ENCODE measurements at places on chromosomes 2 and 18.
A peak's percentile ranks its signal among the peaks of the same experiment; 100 is the strongest.

DNA sequence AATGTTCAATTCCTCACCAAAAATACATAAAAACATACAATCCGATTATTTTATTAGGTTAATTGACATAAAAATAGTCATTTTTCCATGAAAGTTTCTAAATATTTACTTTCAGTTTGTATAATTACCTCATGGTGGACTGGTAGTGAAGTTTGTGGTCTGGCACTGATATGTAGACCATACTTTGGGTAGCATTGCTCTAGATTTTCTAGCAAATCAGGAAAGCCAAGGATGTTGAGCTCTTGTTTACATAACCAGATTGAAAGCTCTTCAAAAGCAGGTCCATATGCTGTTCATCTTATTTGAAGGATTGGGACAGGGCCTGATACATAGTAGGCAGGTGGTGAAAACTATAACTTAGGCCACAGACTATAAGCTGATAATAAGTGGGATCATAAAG lies 61.8 kb downstream of the COMMD1 start:
- no peak for DNase-seq

- no peak for DNase-seq
Observed at GRCh38 chr2:186205254-186205911, 280.7 kb upstream of the ZC3H15 start.

DNA sequence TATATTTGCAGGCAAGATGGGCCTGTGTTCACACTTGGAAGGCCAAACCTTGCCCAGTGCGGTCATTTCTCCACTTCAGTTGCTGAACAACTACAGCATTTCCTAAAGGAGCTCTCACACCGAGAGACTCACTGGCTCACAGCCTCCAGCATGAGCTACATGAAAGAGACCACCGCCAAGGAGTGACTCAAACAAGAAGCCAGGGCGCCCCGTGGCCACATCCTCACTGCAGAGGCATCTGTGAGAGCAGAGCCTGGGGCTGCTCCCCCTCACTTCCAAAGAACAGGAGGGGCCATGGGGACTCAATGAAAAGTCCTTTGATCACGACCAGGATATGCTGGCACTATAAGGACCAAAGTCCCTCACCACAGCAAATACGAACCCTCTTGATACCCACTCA lies 50.0 kb downstream of the TMEM163 start:
- DNase-seq: no peak

DNA sequence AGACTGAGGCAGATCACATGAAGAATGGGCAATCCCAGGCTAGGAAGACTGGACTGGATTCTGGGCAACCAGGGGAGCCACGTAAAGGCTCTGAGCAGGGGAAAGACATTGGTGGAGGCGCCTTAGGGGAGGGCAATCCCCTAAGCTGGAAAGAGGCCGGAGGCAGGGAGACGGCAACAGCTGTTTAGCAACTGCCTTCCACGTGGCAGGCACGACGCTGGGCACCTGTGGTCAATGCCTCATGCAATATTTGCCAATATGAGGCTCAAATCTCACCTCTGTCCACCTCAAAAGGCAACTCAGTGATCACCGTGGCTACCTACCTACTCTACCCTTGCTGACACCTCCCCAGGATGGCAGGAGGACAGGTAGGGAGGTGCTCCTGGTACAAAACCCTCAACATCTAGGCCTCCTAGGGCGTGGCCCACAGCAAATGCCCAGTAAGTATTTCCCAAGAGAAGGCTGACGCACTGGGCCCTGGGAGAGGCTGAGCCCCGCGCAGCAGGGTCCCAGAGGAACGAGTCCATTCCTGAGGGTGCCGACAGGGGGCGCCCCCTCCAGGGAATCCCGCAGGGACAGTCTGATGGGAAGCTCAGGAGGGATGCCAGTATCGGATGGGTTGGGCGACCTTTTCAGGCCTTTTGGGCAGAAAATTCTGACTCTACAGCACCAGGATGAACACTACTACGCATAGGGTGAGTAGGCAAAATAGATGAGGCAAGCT lies 8.9 kb downstream of the BOLA3 start:
- peak; percentile 5 for DNase-seq

DNA sequence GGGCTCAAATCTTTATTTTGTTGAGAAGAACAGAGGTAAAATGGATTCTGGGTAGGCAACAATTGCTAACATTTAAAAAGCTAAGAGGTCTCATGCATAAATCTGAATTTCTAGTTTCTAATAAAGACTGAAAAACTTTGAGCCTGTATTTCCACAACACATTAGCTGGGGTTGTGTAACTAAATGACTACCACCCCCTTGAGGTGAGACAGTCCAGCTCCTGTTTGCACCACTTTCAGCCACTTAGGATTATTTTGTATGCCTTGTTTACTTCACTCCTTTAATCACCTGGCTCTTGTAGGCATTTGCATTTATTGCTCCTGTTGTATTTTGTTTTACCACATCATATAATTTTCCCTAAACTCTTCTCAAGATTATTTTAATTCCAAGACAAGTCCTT lies 376.6 kb downstream of the PTH2R start:
- DNase-seq: no peak

GRCh38 chr18:26649193-26649543 lies 100.8 kb upstream of the KCTD1 start:
- no peak for DNase-seq

- no peak for DNase-seq
Observed at GRCh38 chr2:68861330-68861729, 9.9 kb downstream of the BMP10 start.

DNA sequence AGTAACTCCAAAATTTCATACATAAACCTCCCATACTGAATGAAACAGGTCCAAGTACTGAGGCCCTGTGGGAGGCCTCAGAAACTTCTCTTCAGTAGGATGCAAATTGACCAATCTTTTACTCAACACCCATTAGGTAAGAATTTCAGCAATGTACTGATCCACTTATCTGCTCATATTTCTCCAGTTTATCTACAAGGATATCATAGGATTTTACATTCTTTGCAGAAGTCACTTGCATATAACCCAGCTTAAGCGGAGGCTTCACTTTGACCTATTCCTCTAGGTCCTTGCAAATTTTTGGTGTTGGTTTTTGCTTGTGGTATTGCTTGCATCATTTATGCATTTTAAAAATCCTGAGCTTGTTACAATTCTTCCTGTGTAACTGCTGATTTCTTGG lies 28.8 kb upstream of the SLC3A1 start:
- no peak for DNase-seq

- no peak for DNase-seq
Observed at GRCh38 chr2:67516899-67517530, 119.9 kb downstream of the ETAA1 start.

DNA sequence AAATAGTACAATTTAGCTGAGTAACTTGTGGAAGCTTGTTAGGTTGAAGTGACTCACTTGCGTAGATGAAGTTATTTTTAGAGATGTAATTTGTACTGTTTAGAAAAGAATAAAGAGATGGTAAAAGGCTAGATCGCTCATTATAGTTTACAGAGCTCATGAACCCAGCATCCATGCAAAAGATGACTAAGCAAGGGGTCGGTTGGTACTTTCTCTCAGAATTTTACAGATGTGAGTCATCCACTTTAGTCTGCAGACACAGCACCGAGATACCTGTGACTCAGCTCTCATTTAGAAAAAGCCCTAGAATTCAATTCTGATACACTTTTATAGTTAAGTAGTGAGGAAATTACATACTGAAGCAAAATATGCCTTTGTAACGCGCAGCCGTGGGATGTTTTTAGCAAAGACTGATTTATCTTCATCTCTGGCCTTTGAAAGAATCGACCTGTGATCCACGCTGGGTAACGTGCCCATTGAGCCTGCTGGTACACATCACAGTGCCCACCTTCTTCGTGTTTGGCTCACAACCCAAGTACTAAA lies 116.5 kb upstream of the FOSL2 start:
- DNase-seq: peak; percentile 22

- no peak for DNase-seq
Observed at GRCh38 chr2:60486067-60486466, 67.4 kb downstream of the BCL11A start.

DNA sequence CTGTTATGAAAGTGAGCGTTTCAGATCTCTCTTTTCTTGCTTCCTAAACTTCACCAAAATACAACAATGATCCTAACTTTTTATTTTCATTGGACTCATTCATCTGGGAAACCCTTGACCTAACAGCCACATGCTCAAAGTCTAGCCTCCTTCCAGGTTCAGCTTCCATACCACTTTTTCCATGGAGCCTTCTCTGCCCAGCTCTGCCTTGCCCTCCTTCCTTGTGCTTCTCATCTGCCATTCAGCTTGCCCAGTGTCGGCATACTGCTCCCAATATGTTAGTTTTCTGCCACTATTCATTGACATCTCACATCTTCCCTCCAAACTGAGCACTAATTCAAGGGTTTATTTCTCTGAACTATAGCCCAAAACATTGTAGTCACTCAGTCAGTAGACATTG lies 214.7 kb downstream of the RAD51AP2 start:
- DNase-seq: no peak

GRCh38 chr2:94762600-94762999 lies 108.6 kb upstream of the TEKT4 start:
- DNase-seq: no peak

DNA sequence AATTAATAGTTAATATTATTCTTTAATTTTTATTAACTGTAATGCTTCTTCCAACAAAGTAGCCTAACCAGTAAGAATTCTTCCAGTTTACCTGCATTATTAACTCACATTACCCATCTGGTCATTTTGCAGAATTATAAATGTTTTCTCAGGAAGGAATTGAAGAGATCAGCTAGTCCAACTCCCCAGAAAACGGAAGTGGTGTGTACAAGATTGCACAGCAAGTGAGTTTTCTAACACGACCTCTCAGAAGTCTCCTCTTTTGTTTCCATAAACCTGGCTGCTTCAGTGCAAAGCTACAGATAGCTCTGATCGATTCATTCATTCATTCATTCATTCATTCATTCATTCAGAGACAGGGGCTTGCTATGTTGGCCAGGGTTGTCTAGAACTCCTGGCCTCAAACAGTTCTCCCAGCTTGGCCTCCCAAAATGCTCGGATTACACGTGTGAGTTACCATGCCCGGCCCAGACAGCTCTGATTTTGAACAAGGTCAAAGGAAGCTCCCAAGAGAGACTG lies 128.8 kb upstream of the REV1 start:
- no peak for DNase-seq

DNA sequence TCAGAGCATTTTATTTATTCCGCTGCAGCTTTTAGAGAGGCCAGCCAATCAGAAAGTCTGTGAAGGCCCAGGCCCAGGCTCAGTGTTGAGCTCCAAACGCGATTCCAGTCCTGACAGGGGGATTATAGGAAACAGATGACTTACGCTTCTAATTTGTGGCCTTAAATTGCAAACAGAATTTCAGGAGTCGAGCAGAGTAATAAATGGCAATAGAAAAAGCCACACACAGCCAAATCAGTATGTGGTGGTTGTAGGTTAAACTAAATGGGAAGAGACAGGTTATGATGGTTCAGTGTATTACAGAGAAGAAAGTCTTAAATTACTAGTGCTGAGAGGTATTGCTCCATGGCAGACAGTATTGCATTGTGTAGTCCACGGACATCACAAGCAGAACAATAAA lies 131.0 kb upstream of the ZEB2 start:
- no peak for DNase-seq

DNA sequence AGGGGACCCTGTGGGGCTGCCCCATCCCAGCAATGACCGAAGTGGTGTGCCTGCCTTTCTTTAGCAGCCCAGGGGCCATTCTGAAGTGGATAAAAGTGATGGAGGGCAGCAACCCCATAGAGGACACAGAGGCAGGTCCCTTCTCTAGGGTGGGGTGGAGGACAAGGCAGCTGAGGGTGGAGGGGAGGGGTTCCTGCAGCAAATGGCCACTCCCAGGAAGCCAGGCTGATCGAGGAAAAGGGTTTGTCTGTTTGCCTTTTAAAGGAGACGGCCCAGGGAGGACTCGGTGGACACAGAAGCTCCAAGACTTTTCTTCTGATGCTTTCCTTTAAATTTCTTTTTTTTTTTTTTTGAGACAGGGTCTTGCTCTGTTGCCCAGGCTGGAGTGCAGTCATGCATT lies 272.8 kb downstream of the TWIST2 start:
- no peak for DNase-seq

- DNase-seq: no peak
Observed at GRCh38 chr2:46561731-46562450, 82.5 kb downstream of the TMEM247 start.

DNA sequence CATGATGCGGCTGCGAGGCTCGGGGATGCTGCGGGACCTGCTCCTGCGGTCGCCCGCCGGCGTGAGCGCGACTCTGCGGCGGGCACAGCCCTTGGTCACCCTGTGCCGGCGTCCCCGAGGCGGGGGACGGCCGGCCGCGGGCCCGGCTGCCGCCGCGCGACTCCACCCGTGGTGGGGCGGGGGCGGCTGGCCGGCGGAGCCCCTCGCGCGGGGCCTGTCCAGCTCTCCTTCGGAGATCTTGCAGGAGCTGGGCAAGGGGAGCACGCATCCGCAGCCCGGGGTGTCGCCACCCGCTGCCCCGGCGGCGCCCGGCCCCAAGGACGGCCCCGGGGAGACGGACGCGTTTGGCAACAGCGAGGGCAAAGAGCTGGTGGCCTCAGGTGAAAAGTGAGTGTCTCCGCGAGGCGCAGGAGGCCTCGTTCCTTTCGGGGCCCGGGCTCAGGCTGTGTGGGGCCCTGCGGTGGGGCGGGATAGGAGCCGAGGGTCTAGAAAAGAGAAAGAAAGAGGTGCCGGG lies 520 bp downstream of the GLS start:
- no peak for DNase-seq

DNA sequence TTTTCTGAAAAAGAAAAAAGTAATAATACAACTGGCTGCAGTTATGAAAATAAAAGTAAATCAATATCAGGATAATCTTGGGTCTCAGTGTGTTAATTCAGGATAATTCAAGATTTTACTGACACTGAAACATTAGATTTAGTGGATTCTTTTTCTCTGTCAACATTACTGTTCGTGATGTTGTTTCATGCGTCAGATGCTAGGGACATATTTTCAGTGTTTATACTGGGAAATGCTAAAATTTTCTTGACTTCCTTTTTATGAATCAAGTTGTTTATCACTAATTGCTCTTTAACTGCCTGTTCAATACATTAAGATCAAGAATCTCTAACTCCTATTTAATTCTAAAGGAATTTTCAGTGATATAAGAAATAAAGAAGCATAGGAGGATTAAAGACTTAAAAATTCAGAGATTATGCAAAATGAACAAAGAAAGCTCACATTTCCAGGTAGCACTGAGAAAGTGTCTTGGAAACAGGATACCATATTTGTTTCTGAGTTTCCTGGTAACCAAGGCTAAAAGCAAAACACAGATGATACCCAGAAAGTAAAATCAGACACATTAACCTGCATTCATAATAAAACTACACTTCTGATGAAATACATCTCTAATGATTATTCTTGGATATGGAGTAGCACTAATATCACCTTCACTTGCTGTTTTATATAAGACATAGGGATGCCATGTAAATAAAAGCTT lies 174.0 kb downstream of the ARL4C start:
- DNase-seq: no peak

- no peak for DNase-seq
Observed at GRCh38 chr2:68921646-68922045, 31.0 kb downstream of the GKN2 start.

DNA sequence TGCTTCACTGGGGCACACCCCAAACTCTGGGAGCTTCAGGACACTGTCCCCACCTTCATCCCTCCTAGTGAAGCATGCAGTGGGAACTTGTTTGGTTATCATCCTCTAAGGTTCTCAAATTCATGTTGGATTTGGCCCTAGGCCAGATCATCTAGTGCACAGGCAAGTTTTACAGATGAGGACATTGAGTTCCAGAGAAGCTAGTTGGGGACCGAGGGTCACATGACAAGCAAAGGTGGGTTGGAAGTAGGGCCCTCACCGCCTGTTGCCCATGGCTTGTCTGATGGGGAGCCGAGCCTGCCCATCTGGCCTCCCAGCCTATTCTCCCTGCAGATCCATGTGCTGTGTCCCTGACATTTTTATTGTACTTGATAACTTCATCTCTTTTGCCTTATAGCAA lies 2.8 kb downstream of the PRKCE start:
- no peak for DNase-seq
